ENCODE measurements at places on chromosomes 5 and 9.

DNA sequence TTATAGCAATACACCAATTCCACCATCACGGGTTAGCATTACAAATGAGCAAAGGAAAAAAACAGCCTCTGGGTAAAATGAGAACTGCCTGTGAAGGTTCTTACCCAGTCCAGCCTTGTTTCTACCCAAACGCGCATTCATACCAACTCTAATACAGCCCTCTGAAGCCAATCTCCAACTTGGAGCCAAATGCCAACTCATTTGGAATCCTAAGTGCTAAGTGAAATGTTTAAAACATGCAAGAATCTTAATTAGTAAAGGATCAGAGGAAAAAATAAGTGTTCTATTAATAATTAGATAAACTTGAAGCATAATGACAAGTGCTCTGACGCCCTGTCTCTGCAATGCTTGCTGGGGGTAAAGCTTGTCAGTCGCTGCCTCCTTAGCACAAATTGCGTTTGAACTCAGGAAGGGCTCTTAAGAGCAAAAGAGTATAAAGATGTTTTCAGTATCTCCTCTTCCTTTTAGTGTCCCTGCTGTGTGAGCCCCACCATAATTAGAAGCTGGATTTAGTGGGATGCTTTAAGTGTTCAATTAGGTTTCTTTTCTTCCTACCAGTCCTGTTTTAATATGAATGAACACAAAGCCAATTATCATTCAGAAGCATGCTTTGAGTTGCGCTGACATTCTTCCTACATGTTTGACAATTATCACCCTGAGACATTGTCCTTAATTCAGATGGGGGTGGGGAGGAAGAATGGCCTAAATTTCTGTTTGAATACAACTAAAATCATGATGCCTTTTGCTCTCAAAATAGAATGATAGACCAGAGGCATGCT, 537.6 kb downstream of the DTWD2 start:
- no peak for DNase-seq

GRCh38 chr5:174412374-174412773, 312.0 kb upstream of the MSX2 start:
- no peak for DNase-seq

DNA sequence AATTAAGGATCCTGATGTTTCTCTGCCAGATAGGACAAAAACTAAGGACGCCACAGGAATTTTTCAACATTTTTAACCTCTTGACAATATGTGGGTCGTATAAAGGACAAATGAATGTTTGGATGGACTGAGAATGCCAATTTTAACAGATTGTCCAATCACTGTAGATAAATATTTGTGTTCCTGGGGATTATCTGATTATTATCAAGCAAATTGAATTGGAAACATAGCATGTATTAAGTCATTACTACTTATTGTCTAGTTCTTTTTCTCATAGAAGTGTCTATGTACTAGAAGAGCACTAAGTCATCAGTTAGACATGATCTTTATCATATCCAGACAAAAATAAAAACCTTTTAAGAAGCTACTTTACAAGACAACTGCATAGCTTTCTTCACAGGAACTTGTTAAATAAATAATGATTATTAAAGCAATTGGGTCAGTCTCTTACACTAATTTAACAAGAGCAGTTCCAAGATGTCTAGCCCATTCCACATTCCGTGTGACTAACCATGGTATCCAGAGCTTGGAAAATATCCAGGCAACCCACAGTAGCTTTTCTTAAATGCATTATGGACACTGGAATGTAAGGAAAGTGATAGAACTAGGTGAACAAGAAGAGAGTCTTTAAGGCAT, 127.5 kb upstream of the CDKN2B start:
- no peak for DNase-seq

DNA sequence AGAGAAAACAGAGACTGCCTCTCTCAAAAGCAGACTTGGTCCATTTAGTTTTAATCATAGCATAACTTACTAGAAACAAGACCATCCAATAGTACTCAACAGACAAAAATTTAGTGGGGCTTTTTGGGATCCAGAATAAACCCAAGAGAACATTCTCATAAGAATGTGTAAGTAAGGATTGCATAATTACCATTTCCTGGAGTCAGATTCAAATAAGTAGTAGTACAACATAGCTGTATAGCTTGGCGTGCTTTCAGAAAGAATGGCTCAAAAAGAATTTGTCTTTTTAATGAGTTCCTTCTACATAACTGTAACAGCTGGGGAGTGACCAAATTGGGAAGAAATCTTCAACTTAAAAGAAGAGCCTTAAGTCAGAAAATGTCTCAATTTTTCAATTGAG, 145.4 kb downstream of the DENND1A start:
- no peak for DNase-seq

DNA sequence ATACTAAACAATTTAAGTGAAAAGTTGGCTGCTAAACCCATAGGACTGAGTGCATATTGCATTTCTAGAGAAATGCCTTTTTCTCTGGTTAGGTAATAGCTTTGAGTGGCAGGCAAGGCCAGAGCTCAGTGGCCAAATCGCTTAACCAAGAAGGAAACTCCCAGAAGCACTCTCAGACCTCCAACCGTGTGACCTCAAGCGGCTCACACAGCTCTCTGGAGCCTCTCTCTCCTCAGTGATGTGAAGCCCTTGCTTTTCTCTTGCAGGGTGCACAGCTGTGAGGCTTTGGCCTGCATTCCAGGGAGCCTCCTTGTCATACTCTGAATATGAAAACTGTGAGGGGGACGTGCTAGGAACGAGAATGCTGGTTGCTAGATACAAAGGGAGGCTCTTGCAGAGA, 106.7 kb downstream of the INSYN2B start:
- DNase-seq = no peak

GRCh38 chr9:124884376-124884775, 22.4 kb downstream of the ARPC5L start:
- DNase-seq = no peak

GRCh38 chr5:149820536-149821510, 90.7 kb downstream of the PPARGC1B start:
- no peak for DNase-seq

DNA sequence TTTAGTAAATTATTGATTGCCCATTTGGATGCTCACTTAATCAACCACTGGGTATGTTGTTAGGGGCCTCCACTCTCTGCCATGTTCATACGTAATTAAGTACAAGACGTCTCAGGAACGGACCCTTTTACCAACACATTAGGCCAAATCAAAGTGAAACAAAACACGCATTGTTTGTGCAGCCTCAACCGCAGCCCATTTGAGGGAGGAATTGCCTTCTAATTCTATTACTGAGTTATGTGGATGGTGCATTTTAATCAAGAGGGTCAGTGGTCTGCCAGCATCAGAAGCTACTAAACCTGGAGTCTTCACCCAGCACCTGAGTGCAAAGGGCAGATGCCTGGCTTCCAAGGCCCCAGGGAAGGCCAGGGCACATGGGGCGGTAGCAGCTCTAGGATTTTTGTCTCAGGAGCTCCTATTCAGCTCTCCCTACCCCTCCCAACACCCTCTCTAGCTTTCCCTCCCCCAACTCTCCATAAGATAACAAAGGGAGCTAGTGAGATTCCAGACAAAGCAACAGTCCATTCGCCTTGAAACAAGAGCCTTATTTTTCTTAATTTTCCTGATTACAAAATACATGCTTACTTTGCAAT, 7.9 kb upstream of the MED27 start:
- no peak for DNase-seq

DNA sequence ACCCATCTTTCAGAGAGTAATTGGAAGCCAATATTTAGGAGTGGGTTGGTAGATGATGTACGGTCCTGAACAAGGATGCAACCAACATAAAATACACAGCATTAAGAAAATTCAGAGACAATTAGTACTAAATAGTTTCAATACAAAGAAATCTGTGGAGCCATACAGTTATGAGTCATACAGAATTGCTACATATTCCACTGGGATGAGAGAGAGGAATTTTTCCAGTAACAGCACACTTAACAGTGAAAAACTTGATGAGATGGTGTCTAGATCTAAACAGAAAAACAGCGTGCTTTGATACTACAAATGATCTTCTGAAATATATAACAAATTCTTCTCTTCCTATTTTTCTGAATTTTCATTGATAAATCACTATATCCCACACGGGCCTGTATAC, 1999.3 kb upstream of the CDH9 start:
- DNase-seq = no peak

GRCh38 chr9:111622626-111623025, 8.5 kb upstream of the DNAJC25 start:
- no peak for DNase-seq

DNA sequence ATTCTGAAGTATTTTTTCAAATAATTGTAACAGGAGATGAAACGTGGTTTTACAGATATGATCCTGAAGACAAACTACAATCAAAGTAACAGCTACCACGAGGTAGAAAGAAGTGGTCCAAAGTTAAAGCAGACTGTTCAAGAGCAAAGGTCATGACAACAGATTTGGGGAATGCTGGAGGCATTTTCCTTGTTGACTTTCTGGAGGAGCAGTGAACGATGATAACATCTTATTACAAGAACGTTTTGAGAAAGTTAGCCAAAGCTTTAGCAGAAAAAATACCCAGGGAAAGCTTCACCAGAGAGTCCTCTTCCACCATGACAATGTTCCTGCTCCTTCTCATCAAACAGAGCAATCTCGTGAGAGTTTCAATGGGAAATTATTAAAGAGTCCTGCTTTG, 145.4 kb upstream of the NREP start:
- DNase-seq = no peak

- DNase-seq = no peak
Observed at GRCh38 chr9:71003346-71003745, 118.1 kb downstream of the TRPM3 start.

DNA sequence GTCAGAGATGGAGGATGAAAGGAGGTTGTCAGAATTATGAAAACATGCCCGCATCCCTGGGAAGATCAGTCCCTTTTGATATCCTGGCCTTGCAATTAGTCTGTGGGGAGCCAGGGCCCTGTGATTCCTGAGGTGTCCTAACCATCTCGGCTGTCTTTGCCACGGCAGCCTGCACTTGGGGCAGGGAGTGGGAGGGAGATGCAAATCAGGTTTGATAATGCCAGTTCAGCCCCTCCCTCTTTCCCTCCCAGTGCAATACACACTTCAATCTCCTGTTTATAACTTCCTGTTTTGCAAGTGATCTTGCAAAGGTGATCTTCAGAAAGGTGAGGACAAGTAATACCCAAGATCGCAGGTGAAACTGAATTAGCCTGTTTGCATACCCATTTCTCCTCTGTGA, 114.0 kb upstream of the ALDH1B1 start:
- no peak for DNase-seq

- DNase-seq = no peak
Observed at GRCh38 chr5:26889815-26890214, 148.6 kb downstream of the CDH9 start.

- DNase-seq = no peak
Observed at GRCh38 chr9:70553707-70554673, 139.5 kb upstream of the KLF9 start.

DNA sequence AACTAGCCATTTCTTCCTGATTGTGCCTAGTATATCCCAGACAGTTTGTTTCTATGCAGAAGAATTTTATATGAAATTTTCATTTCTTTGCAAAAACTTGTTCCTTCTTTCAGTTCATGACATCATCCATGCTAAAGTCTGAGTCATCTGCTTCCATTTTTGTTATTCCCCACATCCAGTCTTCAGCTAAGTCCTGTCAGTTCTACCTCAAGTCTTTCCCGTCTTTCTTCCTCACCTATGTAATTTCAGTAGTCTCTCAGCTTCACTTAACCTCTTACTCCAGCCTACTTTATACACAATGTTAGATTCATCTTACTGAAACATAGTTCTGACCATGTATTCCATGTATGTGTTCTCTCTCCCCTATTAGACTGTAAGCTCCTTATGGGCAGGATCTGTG, 39.1 kb downstream of the G3BP1 start:
- DNase-seq = no peak

DNA sequence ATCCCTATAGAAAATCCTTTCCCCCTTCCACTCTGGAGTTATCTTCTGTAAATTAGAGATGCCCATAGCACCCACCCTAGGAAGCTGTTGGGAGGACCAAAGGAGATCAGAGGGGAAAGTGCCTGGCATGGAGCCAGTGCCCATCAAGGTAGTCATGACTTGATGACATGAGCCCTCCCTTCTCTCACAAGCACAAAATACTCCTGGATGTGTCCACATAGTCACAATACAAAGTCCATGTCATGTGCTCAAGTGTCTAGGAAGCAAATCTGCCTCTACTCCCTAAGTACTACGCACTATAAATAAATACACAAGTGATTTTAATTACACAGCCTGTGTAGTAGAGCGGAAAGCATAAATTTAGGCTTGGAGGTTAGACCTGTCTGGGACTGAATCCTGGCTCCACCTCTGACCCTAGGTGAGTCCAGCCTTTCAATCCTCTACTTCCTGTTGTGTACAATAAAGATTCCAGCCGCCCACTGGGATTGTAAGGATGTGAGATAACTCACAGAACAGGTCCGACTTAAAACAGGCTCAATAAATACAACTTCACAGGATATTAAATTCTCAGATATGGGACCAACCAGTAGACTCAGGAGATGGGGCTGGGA, 30.6 kb downstream of the TTC39B start:
- DNase-seq = no peak

GRCh38 chr9:128470560-128470959, 14.8 kb downstream of the ODF2 start:
- no peak for DNase-seq

DNA sequence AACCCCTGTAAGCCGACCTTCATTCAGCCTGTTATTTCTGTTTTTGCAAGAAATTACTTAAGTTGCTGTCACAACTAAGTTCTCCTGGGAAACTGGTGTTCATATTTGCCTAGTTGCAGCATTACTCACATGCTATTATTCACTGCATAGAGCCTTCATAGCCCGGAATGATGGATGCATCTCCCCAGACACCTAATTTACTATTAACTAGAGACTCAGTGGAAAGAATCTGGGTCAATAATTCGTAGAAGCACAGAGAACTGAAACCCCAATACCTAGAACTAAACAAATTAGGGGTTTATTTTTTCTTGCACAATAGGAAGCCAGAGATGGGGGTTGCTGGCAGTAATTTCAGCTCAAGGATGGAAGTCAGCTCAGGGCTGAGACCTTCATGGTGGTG, 45.7 kb upstream of the FAM170A start:
- DNase-seq = no peak

All from stimulated activated CD8-positive, alpha-beta memory T cell treated with anti-CD3 and anti-CD28 coated beads, Interleukin-15, amount 100 ng/mL, for 1 hour (primary cell).